Stimulated activated CD4-positive, alpha-beta T cell treated with anti-CD3 and anti-CD28 coated beads, TNF-alpha, amount 100 ng/mL, for 48 hours (primary cell): ENCODE measurements at places on chromosomes 5 and 9.

GRCh38 chr9:27053369-27054022 lies 48.0 kb upstream of the LRRC19 start:
- no peak for DNase-seq

GRCh38 chr5:168750926-168751325 lies 171.8 kb upstream of the PANK3 start:
- DNase-seq, result no peak

- DNase-seq, result no peak
Observed at GRCh38 chr5:89371646-89372045, 488.7 kb upstream of the MEF2C start.

DNA sequence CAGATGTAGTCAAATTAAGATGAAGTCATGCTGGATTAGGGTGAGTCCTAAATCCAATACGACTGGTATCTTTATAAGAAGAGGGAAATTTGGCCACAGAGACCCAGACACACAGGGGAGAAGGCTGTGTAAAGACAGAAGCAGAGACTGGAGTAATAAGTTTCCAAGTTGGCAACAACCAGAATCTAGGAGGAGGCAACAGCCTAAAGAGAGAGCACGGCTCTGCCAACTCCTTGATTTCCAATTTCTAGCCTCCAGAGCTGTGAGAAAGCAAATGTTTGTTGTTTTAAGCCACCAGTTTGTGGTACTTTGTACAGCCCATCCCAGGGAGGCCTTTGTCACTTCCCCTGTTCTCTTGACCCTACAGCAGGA lies 74.4 kb downstream of the ATG10 start:
- DNase-seq, result no peak

DNA sequence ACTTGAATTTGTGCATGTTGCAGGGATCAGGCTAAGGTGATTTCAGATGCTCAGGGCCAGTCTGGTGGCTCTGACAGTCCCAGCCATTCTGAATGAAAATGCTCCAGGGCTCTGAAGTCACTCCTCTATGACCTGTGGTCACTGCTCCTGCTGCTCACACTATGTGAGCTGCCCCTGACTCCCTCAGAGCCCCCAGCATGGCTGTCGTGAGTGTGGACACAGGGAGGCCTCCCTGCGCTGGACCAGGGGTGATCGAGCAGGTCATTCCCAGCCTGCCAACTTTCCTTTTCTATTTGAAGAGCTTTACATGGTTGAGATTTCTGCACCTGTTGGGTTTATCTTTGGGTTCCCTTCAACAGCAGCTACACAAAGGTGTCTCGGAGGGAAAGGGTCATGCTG lies 74.5 kb downstream of the WNK2 start:
- DNase-seq, result no peak

GRCh38 chr9:133008406-133008805 lies 22.4 kb upstream of the GTF3C5 start:
- DNase-seq, result no peak

GRCh38 chr9:124757616-124758015 lies 13.5 kb downstream of the NR6A1 start:
- DNase-seq, result no peak

GRCh38 chr5:10334831-10335230 lies 18.7 kb upstream of the MARCHF6 start:
- no peak for DNase-seq

- DNase-seq, result no peak
Observed at GRCh38 chr9:106287091-106287631, 575.8 kb upstream of the ZNF462 start.

- DNase-seq, result no peak
Observed at GRCh38 chr5:41918105-41918504, 7.0 kb upstream of the FBXO4 start.

- no peak for DNase-seq
Observed at GRCh38 chr5:177440211-177440989, 6.2 kb upstream of the PRR7 start.
